ENCODE measurements at places on chromosomes 11 and 22.

GRCh38 chr11:18253233-18253632 is 4.8 kb upstream of the SAA2 start:
- no peak for DNase-seq

- no peak for DNase-seq
Observed at GRCh38 chr11:44701276-44701675, 25.5 kb upstream of the TSPAN18 start.

DNA sequence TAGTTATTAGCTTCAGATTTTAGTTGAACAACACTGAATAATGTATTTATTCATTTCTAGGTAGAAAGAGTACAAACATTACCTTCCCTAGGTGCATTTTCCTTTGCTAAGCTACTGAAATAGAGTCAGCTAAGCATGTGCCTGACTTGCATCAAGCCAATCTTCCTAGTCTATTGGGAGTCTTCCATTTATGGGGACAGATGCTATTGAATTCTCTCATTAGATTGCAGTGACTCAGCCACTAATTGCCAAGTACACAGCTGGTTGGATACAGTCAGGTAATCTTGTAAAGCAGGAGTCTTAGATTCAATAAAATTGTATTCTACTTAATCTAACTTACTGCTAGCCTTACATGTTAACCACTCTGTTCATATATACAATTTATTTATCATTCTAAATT is 55.2 kb upstream of the RPS13 start:
- DNase-seq, result no peak

- no peak for DNase-seq
Observed at GRCh38 chr11:46270684-46271083, 6.8 kb upstream of the CREB3L1 start.

- DNase-seq, result no peak
Observed at GRCh38 chr11:134231958-134232659, 7.6 kb downstream of the VPS26B start.

GRCh38 chr11:28110108-28110820 is 2.1 kb downstream of the METTL15 start:
- peak; percentile 70 for DNase-seq

All from stimulated activated CD4-positive, alpha-beta T cell treated with anti-CD3 and anti-CD28 coated beads, Interleukin-4, amount 100 ng/mL, for 24 hours (primary cell).